ENCODE measurements at places on chromosomes 12 and 14.

GRCh38 chr14:73467800-73468199 is 9.5 kb upstream of the NUMB start:
- H3K4me1 ChIP-seq: no peaks in the 10 kb centered on the region
- no peak overlapping the region for H3K27ac ChIP-seq
- H3K27me3 ChIP-seq: no peaks in the 10 kb centered on the region
- H3K36me3 ChIP-seq: no peaks in the 10 kb centered on the region
- no peak for DNase-seq

DNA sequence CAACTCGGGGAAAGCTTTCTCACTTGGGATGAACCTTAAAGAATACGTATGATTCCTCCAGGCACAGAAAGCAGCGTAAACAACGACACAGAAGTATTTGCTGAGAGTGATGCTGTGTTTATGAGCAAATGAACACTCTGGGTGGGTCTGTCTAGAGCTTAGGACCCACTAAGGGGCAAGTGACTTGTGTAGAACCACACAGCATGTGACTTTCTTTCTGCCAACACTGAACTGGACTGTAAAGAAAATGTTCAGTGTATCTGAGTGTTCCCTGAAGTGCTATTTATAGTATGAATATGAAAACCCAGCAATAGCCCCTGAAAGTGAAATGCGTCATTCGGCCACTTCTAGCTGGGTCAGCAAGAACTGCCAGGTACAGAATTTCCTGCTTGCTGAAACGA is 78.5 kb downstream of the ST8SIA1 start:
- no peak overlapping the region for H3K27ac ChIP-seq
- no peaks in the 10 kb centered on the region for H3K36me3 ChIP-seq
- no peaks in the 10 kb centered on the region for H3K27me3 ChIP-seq
- H3K4me3 ChIP-seq: no peak overlapping the region

- no peaks in the 10 kb centered on the region for H3K36me3 ChIP-seq
- no peak overlapping the region for H3K27ac ChIP-seq
- no peaks in the 10 kb centered on the region for H3K27me3 ChIP-seq
- no peak overlapping the region for H3K4me3 ChIP-seq
- DNase-seq: peak; percentile 90
These were observed 365.5 kb downstream of the TMEM121 start for GRCh38 chr14:105891631-105892452.

GRCh38 chr12:95218150-95219133 is 835 bp downstream of the VEZT start:
- no peaks in the 10 kb centered on the region for H3K36me3 ChIP-seq
- H3K4me3 ChIP-seq: peak overlapping the region; percentile 98
- peak overlapping the region; percentile 95 for H3K27ac ChIP-seq

DNA sequence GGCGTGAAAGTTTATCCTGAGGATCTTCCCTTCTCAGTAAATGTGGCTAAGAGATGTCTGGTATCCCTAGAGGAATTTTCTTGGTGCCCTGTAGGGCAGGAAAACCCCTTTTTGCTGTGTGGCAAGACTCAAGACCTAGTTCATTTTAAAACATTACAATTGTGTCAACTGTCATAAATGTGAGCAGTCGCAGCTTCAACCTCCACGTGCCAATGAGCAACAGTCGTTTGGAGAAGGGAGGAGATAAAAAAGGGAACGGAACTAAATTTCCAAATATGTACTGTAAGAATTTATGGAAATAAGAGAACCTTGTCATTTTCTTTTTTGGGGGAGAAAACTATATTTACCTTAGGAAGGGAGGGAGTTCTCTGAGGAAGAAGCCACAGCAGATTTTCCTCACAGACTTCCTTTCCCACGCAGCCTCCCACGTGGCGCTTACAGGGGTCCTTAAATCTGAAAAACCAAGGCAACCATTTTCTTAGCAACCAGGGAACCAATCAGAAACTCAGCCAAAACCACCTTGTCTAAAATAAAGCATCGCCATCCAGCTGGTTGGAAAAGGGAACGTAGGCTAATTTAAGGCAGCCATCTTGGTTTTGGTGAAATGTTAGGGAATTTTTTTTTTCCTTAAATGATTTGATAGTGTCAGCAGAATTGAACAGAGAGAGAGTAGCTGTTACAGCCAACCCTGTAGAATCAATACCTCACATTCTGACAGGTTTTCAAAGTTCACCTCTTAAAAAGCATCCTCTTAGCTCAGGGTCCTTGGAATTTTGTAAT is 99.1 kb downstream of the FIGNL2 start:
- no peak overlapping the region for H3K4me3 ChIP-seq
- no peak for DNase-seq
- H3K27me3 ChIP-seq: no peaks in the 10 kb centered on the region
- no peaks in the 10 kb centered on the region for H3K36me3 ChIP-seq
- no peaks in the 10 kb centered on the region for H3K4me1 ChIP-seq
- H3K27ac ChIP-seq: no peak overlapping the region

DNA sequence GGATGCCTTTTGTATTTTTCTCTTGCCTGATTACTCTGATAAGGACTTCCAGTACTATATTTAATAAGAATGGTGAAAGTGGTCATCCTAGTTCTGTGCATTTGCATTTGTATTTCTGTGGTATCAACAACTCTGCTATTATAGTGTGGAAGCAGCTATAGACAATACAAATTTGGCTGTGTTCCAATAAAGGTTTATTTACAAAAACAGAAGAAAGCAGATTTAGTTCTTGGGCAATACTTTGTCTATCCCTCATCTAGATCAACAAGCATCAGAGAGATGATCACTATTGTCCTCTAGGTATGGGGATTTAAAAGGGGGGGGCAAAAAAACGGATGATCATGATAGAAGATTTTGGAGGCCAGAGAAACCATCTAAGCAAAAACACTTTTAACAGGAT is 19.1 kb upstream of the BTG1 start:
- H3K36me3 ChIP-seq: no peaks in the 10 kb centered on the region
- no peaks in the 10 kb centered on the region for H3K4me1 ChIP-seq
- no peak for DNase-seq
- H3K27me3 ChIP-seq: no peaks in the 10 kb centered on the region

- peak overlapping the region; percentile 46 for H3K4me3 ChIP-seq
- no peaks in the 10 kb centered on the region for H3K36me3 ChIP-seq
- peaks cover 34% of the 10 kb centered on the region for H3K4me1 ChIP-seq
- H3K27ac ChIP-seq: no peak overlapping the region
- DNase-seq: no peak
- no peaks in the 10 kb centered on the region for H3K27me3 ChIP-seq
These were observed 226.2 kb upstream of the CRY1 start for GRCh38 chr12:107319533-107320032.

DNA sequence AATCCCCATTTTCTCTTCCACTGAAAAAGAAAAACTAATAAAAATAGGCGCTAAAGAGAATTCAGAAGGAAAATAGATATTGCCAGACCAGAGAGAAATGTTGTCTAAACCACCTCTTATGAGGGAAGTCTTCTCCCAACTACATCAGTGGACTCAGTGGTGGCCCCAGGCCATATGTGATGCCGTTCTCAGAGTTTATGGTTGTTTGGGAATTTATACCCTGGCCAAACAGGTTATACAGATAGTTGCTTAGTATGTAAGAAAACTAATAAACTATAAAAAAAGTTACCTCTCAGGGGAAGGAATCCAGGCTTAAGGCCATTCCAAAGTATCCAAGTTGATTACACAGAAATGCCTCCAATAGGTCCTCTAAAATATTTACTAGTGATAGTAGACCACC is 103.4 kb upstream of the RBM19 start:
- no peaks in the 10 kb centered on the region for H3K36me3 ChIP-seq
- no peaks in the 10 kb centered on the region for H3K27me3 ChIP-seq
- H3K4me1 ChIP-seq: no peaks in the 10 kb centered on the region
- H3K27ac ChIP-seq: no peak overlapping the region
- no peak overlapping the region for H3K4me3 ChIP-seq

DNA sequence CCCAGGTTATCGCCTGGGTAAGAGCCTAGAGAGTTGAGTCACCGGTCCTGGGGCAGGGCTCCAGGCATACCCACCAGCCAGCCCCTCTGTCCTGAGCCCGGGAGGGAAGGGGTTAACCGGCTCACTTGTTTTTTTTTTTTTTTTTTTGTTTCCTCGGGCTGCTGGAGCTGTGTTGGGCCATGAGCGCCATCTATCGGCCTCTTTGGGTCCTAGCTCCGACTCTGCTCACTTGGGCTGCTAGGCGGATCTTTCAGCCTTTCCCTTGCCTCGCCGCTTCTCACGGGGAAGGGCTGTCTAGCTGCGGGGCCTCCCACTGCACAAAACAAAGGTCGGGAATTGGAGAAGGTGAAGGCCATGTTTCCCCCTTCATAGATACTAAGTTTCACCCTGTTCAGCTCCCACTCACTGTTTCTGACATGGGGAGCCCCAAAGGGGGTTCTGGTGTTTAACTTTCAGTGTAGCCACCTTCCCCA is 2.8 kb upstream of the SMUG1 start:
- no peaks in the 10 kb centered on the region for H3K27me3 ChIP-seq
- no peak overlapping the region for H3K4me3 ChIP-seq
- H3K36me3 ChIP-seq: no peaks in the 10 kb centered on the region
- no peak overlapping the region for H3K27ac ChIP-seq
- H3K4me1 ChIP-seq: peaks cover 12% of the 10 kb centered on the region

DNA sequence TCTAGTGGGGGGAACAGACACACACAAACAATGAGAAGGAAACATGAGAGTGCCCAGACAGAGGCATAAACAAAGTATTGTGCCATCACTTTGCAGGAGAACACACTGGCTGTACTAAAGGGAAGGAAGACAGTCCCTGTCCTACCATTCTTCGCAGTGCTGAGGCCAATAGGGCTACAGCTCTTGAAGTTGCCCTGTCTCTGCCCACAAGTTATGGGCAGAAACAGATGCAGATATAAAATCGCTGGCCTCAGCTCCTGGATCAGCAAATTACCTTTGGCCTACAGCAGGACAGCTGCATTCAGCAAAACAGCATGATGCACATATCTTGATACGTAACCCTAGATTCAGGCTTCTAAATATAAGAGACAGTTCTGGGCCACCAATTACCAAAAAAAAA is 23.0 kb upstream of the PRKAB1 start:
- no peak for DNase-seq
- no peak overlapping the region for H3K27ac ChIP-seq
- no peak overlapping the region for H3K4me3 ChIP-seq
- H3K36me3 ChIP-seq: no peaks in the 10 kb centered on the region
- no peaks in the 10 kb centered on the region for H3K27me3 ChIP-seq

- H3K4me1 ChIP-seq: no peaks in the 10 kb centered on the region
- no peak overlapping the region for H3K27ac ChIP-seq
- H3K36me3 ChIP-seq: no peaks in the 10 kb centered on the region
- DNase-seq: no peak
These were observed 393.5 kb downstream of the AACS start for GRCh38 chr12:125458552-125459268.

DNA sequence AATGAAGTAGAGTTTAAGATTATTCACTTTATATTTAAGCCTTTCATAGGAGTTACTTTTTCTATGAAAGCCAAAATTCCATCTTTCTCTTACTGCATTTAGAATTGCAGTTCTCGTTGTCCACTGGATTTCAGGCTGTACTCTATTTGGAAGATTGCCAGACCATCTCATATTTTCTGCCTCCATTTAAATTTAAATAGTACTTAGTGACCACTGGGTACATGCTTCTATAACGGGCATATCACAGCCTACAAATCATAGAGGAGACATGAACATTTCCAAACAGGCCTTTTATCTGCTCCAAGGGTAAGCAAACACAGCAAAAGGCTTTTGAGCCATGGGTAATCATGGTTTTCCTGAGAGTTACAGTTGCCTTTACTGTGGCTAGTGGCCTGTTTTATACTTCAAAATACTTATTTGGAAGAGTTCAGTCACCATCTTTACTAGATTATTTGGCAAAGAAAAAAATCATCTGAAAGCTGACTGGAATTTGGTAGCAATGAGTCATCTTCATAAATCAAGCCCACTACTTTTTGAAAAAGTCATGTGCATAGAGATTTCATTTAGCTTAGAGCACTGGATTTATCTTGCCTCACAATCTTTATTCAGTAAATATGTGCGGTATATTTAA is 15.7 kb downstream of the ANO6 start:
- H3K27ac ChIP-seq: peak overlapping the region; percentile 83
- H3K36me3 ChIP-seq: no peaks in the 10 kb centered on the region
- DNase-seq: no peak
- no peaks in the 10 kb centered on the region for H3K27me3 ChIP-seq

- no peaks in the 10 kb centered on the region for H3K36me3 ChIP-seq
- no peak overlapping the region for H3K27ac ChIP-seq
- no peak for DNase-seq
These were observed 9.4 kb upstream of the MORN3 start for GRCh38 chr12:121678716-121679300.

DNA sequence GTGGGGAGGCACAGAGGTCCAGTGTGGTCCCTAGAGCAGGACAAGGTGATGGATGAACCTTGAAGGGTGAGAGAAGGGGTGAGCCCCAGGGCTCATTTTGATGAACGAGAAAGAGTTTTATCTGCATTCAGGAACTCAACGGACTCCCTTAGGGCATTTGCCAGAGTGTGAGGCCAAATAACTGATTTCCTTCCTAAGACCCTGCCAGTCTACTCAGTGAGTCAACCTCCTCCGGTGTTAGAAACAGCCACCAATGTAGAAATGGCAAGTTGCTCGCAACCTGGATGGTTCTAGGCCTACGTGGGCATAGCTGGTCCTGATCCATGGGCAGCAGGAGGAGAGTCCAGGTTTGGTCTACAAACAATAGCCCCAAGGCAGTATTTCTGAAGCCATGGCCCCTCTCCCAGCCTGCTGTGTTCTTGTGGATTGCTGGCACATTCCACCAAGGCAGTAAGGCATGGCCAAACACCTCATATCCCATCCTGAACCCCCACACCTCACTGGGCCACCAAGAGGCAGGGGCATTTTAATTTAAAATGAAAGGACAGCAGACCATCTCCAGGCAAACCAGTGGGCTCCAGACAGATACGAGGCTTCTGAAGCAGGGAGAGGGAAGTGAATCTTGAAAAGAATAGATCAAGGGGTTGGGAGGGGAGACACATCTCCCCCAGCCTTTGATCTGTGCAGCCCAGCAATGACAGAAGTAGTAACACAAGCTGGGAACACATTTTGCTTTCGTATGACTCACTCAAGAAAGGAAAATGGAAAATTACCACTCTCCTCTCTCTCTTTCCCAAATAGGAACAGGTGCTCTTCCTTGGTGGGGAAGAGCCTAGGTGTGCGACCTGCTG is 25.4 kb upstream of the TESC start:
- no peaks in the 10 kb centered on the region for H3K36me3 ChIP-seq
- no peaks in the 10 kb centered on the region for H3K4me1 ChIP-seq
- no peaks in the 10 kb centered on the region for H3K27me3 ChIP-seq
- no peak overlapping the region for H3K27ac ChIP-seq
- no peak overlapping the region for H3K4me3 ChIP-seq

DNA sequence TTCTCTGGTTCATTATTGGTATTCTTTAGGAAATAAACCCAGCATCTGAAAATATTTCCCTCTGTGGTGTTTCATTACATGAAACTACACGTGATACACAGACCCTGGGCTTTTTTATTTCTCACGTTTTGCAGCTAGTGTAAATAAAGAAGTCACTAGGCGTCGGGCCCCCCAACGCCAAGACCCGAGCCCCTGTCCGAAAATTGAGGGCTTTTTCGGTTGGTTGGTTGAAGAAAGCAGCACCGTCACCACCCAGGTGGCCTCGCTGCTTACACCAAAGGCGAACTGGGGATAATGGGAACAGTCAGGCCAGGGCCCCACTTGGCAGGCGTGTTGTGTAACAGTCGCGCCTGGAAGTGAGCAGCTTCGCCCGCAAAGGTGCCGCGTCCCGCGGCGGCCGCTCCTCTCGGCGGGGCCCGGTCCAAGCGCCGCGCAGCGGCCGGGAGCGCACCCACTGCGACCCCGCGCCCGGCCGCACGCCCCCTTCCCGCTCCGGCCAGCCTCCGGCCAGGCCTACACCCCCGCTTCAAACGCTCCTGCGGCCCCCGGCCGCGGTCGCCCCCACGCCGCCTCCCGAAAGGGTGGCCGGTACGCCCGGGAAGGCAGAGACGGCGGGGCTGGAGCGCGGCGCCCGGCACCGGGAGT is 1.2 kb downstream of the DUSP16 start:
- DNase-seq: peak; percentile 92
- H3K4me3 ChIP-seq: peak overlapping the region; percentile 89
- no peaks in the 10 kb centered on the region for H3K27me3 ChIP-seq
- H3K27ac ChIP-seq: peak overlapping the region; percentile 100
